ENCODE measurements at places on chromosomes 6 and 20.

DNA sequence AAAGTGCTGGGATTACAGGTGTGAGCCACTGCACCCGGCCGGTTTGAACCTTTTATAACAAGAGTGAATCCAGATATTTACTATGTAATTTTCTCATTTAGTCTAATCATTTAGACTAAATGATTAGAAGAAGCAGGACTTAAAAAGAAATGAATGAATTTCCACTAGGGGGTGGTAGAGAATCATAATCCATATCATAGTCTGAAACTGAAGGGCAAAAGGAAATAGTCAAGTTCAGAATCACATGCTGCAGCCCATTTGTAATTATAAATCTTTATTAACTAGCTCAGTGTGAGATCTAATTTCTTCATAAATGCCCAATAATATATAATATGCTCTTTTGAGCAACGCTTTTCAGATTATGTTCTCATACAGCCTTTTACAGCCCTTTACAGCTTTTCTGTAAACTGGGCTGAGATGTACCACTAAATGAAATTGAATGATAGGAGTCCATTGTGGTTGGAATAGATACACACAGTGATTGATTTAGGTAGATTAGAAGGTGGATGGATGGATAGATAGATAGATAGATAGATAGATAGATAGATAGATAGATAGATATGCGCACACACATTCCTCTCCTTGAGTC lies 31.8 kb downstream of the PSMB9 start:
- DNase-seq, result no peak

DNA sequence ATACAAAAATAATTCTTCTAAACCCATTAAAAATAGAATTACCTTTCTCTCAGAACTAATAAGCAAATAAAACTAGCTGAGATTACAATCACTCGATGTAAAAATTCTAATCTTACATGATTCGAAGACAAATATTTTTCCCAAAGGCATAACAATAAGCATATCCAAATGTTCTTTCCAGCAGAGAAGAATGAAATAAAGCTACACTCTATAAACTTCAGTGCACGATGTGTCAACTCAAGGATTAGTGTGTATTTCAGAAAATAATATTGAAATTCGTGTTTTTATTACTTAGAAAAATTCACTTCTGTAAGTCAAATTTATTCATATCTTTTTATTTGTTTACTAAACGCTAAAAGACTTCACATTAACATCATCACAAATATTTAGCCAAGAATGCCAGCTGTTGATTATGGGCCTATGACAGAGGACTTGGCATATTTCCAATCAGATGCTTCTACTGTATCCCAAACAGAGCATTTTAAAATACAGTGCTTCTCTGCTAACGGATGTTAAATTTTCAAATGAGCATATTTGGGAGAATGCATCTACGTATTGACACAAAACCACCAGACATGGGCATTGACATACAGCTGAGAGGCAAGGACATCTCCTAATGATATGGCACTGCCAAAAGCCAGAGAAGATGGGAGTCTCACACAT lies 54.7 kb upstream of the PDE7B start:
- no peak for DNase-seq

- no peak for DNase-seq
Observed at GRCh38 chr6:82690283-82690682, 326.7 kb downstream of the TPBG start.

DNA sequence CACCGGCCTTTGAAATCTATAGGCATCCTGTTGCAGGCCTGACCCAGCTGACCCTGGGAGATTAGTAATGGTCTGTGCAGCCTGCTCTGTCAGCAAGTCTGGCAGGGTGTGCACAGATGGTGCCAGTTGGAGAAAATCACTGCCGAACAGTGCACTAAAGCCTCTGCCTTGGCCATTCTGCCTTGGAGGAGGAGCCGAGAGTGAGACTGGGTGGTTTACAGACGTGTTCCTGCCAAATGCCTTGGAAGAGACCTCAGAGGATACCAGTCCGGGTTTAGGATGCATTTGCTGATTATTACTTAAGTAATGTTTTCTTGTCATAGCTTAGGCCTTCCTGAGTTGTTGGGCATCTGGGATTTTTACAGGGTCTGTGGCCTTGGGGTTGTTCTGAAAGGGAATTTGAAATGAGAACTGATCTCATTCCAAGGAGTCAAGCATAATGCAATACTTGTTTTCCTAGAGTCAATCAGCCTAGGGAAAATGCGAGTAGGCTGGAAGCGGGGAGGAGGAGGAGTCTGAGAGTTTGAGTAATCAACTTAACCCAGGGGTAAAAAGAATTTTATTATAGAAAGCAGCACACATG lies 292.1 kb downstream of the SOX4 start:
- no peak for DNase-seq

- DNase-seq, result no peak
Observed at GRCh38 chr20:25088267-25088666, 6.3 kb upstream of the VSX1 start.

Measured in central memory CD8-positive, alpha-beta T cell (primary cell).